ENCODE measurements at places on chromosomes 5 and 9.

DNA sequence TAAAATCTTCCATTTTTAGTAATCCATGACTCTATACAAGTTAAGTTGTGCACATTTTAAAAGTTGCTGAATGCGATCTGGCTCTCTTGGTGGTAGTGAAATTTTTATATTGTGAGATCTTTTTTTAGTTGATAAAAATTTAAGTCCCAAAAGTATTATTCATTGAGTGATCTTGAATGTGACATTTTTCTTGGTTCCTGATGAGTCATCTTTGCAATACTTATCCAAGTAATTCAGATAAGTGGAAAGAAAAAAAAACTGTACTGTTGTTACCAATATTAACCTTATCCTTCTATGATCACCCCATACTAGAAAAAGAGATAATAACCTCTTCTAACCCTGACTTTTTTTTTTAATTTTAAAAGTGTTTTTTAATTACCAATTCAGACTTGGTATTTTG is 601.3 kb downstream of the PSAT1 start:
- DNase-seq = no peak

DNA sequence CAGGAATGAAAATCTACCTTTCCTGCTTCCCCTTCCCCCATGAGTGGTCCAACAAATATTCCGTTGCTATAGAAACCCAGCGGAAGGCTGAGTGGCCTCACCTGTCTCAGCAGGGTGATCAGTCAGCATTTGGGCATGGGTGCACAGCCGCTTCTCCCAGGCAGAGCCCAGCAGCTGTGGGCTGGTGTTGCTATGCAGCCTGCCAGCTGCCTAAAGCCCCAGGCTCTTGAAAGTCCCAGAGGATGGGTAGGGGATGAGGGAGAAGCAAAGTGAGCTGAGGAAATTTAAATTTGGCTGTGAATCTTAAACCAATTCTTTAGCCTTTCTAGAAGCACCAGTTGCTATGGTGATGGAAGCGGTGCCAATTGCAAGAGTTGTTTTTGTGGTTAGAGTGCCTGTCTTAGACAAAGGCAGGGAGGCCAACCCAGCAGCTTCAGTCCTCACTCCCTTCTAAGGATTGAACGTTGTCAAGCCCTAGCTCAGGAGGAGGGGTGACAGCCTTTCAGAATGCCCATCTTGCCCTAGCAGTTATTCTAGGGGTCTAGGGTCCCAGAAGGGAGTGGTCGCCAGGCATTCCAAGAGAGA is 151.5 kb upstream of the PITX1 start:
- no peak for DNase-seq

DNA sequence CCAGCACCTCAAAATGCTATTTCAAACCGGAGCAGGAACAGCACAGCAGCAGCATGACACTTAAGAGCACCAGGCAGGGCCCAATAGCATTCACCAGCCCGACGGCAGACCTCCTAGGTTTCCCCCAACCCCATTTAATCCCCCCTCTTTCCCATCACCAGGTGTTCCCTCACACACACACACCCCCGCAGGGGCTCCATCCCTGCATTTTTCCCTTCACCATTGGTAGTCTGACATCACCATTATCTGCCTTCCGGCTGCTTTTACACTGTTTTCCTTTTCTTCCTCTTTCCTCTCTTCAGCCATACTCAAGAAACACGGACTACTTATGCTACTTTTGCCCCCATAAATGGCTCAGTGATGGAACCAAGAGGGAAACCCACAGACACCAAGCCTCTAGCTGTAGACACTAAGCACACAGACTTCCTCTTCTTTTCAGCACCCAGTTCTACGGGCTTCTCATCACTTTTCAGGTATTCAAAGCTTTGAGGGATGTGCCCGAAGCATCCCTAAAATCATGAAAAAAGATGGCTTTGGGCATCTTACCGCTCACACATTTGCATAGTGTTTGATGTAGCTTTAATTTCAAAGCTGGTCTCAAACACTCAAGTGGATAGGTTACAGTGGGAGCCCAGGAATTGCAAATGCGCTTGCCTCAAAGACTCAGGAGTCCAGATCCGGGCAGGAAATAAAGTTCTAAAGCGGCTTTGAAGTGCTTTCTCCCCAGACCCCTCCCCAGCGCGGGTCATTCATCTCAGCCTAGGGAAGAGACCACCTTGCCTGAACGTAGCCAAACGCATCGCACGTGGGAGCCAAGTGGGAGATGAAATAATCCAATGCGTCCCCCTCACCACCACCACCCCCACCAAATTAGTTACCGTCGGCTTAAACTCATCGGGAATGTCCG is 141.5 kb downstream of the TSSK1B start:
- no peak for DNase-seq

- DNase-seq = no peak
Measured at GRCh38 chr9:136899196-136899595, 12.9 kb downstream of the TRAF2 start.

GRCh38 chr5:119527351-119527750 is 75.1 kb downstream of the HSD17B4 start:
- DNase-seq = no peak
